ENCODE measurements at places on chromosomes 13 and 19.

DNA sequence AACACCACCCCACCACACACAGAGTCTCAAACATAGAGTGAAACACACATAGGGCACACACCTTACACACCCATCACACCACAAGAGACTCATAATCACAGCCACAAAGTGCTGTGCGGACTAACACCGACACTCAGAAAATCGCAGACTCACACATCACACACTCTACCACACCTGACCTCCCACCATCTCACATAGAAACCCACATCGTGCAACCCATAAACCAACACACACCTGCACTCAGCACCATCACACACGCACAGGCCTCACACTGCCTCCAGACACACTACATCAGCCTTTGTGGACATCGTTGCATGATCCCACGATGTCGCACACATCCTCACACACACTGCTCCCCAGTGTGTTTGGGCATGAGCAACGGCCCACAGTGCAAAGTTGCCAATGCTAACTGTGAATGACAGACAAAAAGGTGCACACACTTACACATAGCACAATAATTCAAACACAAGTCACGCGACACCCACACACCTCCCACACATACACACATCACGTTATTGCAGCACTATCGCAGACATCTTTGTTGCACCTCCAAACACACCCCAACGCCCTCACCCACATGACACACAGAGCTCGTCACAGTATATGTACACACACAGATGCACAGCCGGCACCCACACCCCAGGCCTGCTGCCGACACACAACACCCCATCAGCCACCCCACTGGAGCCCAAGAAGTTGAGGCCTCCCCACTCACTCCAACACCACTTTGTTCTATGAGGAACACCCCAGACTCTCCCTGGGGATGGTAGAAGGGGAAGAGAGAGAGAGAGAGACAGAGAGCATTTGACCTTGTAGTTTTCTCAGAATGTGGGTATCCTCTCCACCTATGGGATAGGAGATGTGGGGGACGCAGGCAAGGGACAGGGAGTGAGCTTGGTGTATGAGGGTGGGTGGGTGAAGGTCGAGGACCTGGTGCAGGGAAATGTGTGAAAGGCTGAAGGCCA, 1.2 kb upstream of the ATP1A3 start:
- no peak for DNase-seq

DNA sequence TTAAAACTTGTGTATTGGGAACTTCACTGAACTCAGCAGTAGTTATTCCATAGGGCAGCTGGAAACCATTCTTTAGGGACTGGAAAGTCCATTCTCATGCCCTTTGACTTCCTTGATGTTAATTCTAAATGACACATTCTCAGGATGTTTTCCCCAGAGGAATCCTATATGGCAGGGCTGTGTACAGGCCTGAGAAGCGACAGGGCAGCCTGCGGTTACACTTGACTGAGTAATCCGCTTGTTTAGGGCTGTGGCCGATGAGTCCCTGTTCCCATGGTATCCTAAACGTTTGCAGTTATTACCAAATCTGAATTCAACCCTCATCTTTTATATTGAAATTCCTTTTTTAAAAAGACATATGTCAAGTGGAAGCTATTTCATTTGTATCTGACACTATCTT, 83.5 kb downstream of the COL4A2 start:
- DNase-seq, result no peak

- no peak for DNase-seq
Measured at GRCh38 chr13:37069597-37070103, 10.2 kb upstream of the SUPT20H start.

DNA sequence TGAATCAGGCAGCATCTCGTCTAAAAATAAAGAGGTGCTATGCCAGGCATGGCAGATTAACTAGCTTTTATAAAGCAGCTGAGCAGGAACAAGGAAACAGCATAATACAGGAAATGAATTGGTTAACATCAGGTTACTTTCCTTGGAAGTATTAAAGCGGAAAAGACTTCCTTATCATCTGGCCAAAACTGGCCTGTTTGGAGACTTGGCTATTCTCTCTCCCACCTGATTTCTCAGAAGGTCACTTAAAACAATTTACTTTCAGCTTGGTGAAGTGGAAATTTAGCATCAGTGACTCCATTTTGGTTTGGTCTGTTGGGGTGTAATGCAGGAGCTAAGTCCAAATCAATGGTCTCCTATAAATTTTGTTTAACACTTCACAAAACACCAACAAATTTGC, 191.6 kb downstream of the NUFIP1 start:
- DNase-seq, result no peak

DNA sequence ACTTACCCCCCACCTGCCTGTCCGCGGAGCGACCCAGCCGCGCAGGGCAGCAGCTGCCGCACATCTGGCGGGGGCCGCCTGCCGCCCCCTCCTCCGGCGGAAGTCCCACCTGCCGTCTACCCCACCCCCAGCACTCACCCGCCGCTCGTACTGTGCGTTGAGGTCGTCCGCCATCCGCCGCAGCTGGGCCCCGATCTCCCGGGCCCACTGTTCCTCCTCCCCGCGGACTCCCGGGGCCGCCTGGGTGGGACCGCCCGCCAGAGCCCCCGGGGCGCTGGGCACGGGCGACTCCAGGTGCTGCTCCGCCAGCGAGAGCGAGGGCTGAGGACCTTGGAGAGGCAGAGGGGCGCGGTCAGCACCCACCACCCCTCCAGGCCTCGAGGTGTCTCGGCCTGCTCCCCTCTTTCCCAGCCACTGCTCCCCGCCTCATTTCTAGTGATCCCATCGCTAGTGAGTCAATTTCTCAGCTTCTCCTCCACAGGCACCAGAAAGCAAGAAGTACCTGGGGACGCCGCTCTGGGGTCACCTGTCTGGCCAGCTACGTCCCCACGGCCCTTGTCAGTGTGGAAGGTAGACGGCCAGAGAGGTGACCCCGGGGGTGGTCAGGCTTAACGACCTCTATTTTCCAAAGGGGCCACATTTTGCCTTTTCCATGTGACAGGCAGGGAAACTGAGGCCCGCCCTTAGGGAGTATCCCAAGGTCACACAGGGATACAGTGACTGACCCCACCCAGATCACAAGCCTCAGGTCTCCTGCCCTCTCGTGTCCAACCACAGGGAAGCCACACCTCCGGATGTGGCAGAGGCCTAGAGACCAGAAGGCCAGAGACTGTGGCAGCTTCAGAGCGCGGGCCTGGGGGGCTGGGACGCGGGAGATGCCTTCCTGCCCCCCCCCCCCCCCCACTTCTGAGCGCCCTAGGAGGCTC, 4.3 kb downstream of the BBC3 start:
- no peak for DNase-seq

Measured in stimulated activated CD8-positive, alpha-beta memory T cell treated with anti-CD3 and anti-CD28 coated beads, Interleukin-7, amount 100 ng/mL, for 48 hours (primary cell).